ENCODE measurements at places on chromosomes 11 and 22. TPM values are rescaled to one million over a fixed set of nuclear protein-coding genes. Genes with fewer than 3 reads are reported as not detected.

The ALX4 gene
- 1.9 TPM for total RNA-seq

The ROBO4 gene
- total RNA-seq = not detected

The BAIAP2L2 gene
- 7.8 TPM for total RNA-seq

The OR51I1 gene
- total RNA-seq = not detected

The TMEM191B gene
- total RNA-seq = 1.3 TPM

The LDHAL6A gene
- total RNA-seq = not detected

The APOL5 gene
- not detected for total RNA-seq

The MOV10L1 gene
- total RNA-seq = 0.03 TPM

The MRPL23 gene
- total RNA-seq = 124 TPM

The LGR4 gene
- total RNA-seq = 37.1 TPM
